Hematopoietic multipotent progenitor cell treated with erythropoietin and hydrocortisone succinate and interleukin-3 and kit ligand, for 6 days (in vitro differentiated cells): ENCODE measurements at places on chromosomes 2 and 18.

DNA sequence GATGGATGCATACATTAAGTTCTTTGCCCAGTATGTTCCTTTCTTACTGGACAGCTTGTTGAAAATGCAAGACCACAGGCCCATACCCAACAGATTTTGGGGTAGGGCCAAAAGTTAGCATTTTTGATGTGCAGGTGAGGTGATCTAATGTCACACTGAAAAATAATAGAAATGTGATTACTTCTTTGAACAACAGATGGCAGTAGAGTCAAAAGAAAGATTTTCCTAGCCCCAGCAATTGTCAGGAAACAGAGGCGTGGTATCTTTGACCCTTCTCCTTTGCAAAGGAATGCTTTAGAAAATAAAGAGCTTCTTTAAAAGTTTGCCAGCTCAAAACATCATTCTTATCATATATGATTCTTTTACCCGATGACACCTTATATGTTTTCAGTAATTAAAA lies 343.6 kb upstream of the SYT4 start:
- peak; percentile 49 for DNase-seq

DNA sequence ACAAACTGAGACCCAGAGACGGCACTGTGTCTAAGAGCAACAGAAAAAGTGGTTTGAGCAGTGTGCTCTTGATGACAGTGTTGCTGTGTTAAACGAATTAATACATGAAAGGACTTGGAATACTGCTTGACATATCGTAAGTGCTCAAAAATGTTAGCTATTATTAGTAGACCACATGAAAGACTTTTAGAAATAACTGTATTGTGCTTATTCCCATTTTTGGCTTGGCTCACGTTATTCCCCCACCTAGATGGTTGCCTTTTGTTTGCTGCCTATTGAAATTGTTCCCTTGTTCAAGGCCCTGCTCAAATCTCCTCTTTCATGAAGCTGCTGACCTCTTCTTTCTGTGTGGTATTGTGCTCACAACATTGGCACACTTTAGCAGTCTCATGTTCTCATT lies 27.8 kb upstream of the C2orf74 start:
- DNase-seq, result no peak

GRCh38 chr2:127080226-127080937 lies 26.6 kb downstream of the BIN1 start:
- peak; percentile 96 for DNase-seq

GRCh38 chr18:8749492-8749891 lies 44.1 kb downstream of the MTCL1 start:
- no peak for DNase-seq

GRCh38 chr2:84306361-84306760 lies 152.7 kb downstream of the SUCLG1 start:
- DNase-seq, result no peak

DNA sequence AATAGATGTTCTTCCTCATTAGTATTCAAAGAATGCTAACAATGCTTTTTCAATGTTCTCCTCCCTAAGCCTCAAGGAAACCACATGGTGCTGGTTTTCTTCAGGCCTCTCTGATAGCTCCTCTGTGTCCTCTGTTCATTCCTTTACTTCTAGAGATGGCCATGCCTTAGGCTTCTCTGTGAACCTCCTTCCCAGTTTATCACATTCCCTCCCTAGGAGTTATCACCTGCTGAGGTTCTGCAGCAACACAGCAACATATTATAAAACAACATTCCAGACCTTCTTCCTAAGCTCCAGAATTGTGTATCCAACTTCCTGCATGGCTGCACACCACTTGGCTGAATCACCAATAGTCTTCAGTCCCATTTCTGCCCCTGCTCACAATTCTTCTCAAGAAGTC lies 325.5 kb downstream of the IRS1 start:
- no peak for DNase-seq

DNA sequence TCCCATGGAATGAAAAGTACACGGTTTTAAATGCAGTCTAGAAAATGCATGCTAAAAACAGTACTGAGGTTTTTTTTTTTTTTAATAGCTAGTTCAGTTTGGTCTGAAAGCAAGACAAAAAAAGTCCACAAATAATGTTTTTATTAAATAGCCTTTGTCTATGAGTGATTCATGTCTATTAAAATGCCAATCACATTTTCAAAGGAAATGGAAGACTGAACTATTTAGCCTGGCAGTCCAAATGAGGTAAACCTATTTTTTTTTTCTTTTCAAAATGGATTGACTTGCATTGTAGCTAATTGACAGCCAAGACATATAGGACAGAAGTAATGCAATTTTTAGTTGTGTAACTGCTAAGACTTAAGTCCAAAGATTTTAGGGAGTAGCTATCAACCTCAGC lies 90.3 kb downstream of the LRP1B start:
- DNase-seq, result no peak

DNA sequence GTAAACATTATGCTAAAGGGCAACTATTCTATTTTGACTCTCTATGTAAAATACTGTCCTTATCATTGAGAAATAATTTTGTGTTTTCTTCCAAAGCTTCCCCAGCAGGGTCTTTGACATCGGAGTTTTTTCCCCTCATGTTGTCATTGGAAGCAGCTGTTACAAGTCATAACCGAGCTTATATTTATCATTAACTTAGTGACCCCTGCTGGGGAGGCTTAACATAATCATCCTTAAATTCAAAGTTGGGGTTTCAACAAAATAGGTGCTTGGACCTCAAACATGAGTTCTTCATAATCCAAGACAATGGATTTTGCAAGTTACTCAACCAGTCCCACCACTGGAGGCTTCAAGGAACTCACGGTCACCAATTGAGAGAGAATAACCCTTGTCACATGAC lies 330.9 kb downstream of the DCC start:
- peak; percentile 5 for DNase-seq

- DNase-seq, result no peak
These were observed 495.6 kb upstream of the SYT4 start for GRCh38 chr18:43772907-43773306.

GRCh38 chr18:69032009-69032408 lies 234.1 kb downstream of the CCDC102B start:
- no peak for DNase-seq

DNA sequence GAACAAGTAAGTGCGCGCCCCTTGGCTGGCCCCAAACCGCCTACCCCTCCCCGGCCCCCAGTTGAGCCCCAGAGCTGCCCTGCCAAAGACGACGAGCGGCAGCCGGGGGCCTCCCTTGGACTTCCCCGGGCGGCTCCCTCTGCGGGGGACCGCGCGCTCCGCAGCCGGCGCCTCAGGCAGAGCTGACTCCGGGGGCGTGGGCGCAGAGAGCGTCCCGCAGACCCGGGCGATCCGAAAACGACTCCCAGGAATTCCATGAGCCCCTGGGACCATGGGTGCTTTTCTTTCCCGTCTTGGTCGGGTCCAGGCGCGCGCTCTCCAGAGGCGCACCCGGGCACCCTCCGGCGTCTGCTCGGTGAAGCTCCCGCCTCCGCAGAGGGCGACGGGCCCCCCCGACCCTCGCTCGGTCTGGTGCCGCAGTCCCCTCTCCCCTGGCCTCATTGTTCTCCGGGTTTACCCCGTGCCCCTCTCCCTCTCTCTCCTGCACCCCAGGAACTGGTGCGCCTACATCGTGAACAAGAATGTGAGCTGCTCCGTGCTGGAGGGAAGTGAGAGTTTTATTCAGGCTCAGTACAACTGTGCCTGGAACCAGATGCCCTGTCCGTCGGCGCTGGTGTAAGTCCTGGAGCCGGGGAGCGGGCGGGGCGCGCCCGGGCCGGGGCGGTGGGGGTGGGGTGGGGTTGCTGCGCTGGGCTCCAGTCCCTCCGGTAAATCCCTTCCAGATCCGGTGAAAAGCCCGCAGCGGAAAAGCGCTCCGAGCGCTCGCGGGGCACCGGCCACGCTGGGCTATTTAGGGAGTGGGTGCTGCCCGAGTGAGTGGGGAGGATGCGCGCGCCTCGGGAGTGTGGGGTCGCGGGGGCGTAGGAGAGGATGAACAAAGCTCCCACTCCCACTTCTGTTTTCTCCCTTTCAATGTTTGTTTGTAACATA lies 776 bp downstream of the EMILIN2 start:
- peak; percentile 59 for DNase-seq

DNA sequence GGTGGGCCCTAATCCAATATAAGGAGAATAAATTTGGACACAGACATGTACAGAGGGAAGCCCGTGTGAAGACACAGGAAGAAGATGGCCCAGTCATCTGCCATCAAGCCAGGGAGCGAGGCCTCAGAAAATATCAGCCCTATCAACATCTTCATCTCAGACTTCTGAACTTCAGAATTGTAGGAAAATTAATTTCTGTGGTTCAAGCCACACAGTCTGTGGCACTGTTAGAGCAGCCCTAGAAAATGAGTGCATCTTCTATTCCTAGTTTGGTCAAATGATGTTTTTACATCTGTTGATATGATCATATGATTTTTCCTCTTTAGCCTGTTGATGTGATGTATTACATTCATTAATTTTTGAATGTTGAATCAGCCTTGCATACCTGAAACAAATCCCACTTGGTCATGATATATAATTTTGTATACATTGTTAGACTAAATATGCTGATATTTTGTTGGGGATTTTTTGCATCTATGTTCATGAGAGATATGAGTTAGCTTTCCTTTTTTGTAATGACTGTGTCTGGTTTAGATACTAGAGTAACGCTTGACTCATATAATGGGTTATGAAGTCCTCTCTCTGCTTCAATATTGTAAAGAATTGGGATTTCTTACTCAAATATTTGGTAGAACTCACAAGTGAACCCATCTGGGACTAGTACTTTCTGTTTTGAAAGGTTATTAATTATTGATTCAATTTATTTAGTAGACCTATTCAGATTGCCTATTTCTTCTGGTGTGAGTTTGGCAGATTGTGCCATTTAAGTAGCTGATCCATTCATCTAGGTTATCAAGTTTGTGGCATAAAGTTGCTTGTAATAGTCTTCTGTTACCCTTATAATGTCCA lies 451.4 kb downstream of the EIPR1 start:
- DNase-seq, result no peak

- no peak for DNase-seq
These were observed 3.2 kb upstream of the ENOSF1 start for GRCh38 chr18:715626-716025.

- DNase-seq, result no peak
These were observed 105.5 kb downstream of the FAM168B start for GRCh38 chr2:130987519-130988425.

DNA sequence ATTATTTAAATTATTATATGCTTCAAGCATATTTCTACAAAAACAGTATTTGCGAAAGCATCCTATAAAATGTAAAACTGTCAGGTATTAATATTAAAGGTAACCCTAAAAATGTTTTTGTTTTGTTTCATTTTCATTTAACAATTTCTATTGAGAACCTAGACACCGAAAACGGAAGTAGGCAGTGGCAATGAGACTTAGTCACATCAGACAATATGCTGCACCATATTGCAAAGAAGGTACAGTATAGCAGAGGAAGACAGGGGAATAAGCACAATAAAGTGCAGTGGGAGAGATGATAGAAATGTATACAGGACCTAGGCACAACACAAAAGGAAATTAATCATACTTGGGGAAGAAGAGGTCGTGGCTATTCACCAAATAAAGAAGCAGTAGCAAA lies 12.2 kb downstream of the SCN1A start:
- no peak for DNase-seq

- peak; percentile 35 for DNase-seq
These were observed at the start of gene ZDBF2 for GRCh38 chr2:206274434-206275311. Gene ZDBF2, plus strand, starts transcription at chr2:206274663. Its CDS starts 7,187 bp downstream, at chr2:206281850.

GRCh38 chr2:7205151-7205830 lies 288.1 kb downstream of the RNF144A start:
- DNase-seq, result peak; percentile 23

- peak; percentile 22 for DNase-seq
These were observed at the start of gene GRB14 for GRCh38 chr2:164620873-164621763. Gene GRB14, minus strand, starts transcription at chr2:164621482. Its CDS starts 173 bp downstream, at chr2:164621309.

GRCh38 chr2:25215948-25216679 lies 47.7 kb upstream of the POMC start:
- peak; percentile 93 for DNase-seq

- no peak for DNase-seq
These were observed 415.8 kb upstream of the DSEL start for GRCh38 chr18:67932271-67932670.

DNA sequence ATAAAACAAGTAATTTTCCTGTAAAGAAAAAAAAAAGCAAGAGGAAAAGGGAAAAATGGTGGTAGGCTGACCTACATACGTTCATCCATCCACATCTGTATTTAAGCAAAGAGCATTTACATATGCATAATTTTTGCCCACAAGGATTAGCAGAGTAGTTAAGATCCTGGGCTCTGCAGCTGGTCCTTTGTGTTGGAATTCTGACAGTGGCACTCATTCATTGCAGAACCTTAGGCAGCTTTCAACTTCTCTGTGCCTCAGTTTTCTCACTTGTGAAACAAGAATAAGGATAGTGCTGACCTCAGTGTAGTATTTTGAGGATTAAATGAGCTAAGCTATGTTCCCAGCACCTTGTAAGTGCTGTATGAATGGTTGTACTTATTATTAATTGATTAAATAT lies 211.3 kb downstream of the ARL4C start:
- no peak for DNase-seq

GRCh38 chr2:44722026-44722625 lies 219.4 kb upstream of the SIX3 start:
- no peak for DNase-seq

DNA sequence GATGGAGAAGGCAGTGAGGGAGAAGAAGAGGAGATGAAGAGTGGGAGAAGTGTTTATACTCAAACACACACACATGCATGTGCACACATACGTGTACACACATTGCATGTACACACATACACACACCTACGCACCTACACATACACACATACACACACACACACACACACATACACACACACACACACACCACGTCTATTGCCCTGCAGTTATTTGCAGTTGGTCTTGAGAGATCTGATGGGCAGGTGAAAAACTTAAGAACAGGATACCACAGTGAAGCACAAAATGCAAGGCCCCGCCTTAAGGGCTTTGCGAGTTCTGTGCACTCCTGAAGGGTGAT lies 190.2 kb downstream of the MYCN start:
- DNase-seq, result no peak

GRCh38 chr2:61439241-61440002 lies 31.5 kb downstream of the USP34 start:
- DNase-seq, result no peak

GRCh38 chr2:23926290-23926749 lies 603 bp downstream of the ATAD2B start:
- peak; percentile 49 for DNase-seq

DNA sequence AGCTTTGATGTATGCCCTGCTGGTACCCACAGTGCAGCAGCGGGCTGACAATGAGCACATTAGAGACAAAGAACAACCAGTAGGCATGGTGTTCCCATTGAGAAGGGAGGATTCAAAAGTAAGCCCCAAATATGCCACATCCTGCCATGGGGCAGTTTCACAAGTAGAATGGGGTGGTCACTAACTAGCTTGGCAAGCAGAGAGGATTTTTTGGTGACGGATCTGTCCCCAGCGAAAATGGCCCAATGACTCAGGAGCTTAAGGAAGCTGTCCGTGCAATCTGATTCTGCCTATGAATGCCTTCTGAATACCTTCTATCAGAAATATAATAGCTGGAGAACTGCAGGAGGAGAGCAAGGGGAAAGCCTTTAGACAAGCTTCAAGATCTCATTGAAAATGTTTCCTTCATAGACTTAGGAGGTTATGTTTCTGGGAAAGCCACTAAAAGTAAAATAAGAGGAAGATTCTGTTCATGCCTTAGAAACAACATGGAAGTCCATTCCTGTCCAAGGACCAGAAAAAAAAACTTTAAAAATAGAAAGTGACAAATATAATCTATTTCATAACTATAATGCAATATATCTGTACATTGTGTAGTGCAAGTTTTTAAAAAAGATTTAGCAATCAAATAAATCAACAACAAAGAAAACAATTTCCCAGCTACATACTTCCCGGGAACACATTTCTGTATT lies 117.5 kb upstream of the SLC14A2 start:
- no peak for DNase-seq
